ENCODE measurements at places on chromosomes 4 and X.

GRCh38 chr4:74830928-74831327, 36.6 kb upstream of the BTC start:
- DNase-seq, result no peak

GRCh38 chr4:66404141-66404540, 733.9 kb upstream of the EPHA5 start:
- no peak for DNase-seq

- no peak for DNase-seq
Observed at GRCh38 chr4:99991741-99992140, 41.7 kb upstream of the H2AZ1 start.

DNA sequence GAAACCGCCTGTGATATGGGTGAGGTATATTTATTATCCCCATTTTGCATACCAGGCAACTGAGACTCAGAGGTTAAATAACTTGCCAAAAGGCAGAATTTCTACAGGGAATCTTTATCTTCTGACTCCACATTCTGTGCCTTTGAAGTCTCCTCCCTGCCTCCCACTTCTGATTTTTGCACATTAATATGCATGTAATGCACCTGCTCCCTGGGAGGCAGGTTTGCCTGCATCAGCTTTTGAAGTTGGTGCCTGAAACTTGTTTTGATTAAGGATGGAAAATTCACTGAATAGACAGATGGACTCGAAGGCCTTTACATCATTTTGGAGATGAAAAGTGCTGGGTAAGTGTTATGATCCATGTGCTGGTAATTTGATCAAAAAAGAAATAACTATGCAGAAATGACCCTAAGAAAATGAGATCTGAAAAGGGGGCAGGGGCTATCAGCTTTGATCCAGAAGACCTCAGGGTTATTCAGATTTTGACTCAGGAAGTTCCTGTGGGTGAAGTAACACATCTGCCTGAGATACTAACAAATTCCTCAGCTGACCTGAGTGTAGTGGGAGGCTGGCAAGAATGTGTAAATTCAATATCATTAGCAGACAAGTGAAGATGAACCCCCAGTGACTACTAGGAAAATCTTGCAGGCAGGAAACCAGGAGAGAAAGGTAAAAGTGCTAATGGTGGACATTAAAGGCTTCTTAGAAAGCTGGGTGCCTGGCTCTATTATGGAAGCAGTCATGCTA, 167.5 kb upstream of the BOD1L1 start:
- DNase-seq, result no peak

- DNase-seq, result no peak
Observed at GRCh38 chr4:85725721-85726170, 250.8 kb downstream of the ARHGAP24 start.

DNA sequence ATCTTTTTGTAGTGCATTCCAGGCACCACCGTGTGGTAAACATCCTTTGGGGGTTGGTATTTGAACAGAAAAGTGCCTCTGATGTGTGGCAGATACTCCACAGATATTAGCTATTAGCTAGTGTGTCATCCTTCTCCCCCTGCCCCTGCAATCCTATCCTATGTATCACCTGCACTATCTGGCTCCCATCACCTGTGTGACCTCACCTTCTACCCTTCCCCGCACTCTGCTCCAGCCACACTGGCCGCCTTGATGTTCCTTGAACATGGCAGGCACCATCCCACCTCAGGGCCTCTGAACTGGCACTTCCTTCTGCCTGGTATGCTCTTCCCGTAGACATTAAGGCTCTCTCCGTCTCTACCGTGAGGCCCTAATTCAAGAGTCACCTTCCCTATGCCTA, 3.7 kb downstream of the ELK1 start:
- no peak for DNase-seq

- DNase-seq, result no peak
Observed at GRCh38 chr4:41679991-41680390, 68.5 kb downstream of the PHOX2B start.

- no peak for DNase-seq
Observed at GRCh38 chr4:8282742-8283141, 13.2 kb downstream of the HTRA3 start.

Data from LoVo (cell line).